ENCODE measurements at places on chromosomes 12 and 14.
A peak's percentile ranks its signal among the peaks of the same experiment; 100 is the strongest.

DNA sequence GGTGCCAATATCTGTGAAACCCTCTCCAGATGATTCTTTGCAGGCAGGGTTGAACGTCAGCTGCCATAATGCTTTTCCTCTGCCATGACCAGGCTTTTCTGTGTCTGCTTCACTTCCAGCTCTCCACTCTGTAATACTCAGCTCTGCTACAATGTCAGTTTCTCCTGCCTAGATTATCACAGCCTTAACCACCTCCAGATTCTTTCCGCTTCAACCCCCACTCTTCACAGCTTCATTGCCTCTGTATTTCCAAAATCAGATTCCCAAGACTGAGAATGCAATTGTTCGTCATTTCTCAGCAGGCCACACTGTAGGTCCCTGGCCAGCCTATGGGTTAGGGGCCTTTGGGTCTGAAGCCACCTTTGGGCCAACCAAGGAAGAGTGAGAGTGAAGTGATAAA lies 73.7 kb upstream of the SCN8A start:
- DNase-seq: no peak

GRCh38 chr14:35366056-35366451 lies 38.5 kb downstream of the NFKBIA start:
- peak; percentile 68 for DNase-seq

DNA sequence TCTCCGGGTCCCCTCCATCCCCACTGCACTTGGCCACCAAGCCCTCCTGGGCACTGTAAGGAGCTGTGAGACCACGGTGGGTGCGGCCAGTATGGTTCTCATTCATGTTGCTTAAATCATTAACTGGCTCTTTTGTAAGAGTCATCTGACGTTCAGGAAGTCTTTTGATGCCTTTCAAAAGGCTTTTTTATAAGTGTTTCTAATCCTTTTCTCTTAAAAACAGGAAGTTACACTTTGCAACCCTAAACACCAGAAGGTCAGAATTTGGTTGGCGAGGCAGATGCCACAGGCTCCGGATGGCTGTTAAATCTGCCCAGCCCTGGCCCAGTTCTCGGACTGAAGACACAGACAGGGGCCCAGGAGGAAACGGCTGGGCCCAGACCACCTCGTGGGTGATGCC lies 26.1 kb upstream of the DIO3 start:
- no peak for DNase-seq

DNA sequence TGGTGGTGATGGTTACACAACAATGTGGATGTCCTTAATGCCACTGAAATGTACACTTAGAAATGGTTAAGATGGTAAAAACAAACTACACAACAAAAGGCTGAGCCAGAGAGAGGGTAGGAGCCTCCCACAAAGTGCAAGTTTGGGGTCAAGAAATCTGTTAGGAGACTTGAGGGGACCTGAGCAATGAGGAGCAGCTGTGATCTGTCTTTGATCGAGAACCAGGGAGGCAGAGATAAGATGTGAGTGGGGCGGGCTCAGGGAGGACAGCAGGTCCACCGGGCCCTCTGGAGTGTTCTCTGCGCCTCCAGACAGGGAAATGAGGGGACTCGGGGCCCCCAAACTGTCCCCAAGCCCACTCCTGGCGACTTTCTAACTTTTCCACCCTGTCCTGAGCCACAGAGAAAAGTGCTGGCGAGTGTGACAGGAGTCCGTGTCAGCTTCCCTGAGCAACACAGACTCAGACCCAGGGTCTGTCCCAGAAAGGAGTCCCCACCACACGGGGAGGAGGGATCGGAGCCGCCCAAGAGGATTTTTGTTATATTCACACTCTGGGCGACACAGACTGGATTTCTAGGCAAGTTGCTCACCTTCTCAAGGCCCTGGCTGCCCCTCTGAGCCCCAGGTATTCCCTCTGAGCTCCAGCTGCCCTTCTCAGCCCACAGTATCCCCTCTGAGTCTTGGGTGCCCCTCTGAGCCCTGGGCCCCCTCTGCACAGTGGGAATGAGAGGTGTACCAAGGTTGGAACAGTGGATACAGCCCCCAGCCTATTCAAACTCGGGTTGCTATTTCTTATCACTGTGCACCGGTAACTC lies 11.5 kb upstream of the SCARB1 start:
- DNase-seq: no peak

GRCh38 chr12:18443768-18444437 lies 182.6 kb downstream of the PIK3C2G start:
- DNase-seq: no peak

DNA sequence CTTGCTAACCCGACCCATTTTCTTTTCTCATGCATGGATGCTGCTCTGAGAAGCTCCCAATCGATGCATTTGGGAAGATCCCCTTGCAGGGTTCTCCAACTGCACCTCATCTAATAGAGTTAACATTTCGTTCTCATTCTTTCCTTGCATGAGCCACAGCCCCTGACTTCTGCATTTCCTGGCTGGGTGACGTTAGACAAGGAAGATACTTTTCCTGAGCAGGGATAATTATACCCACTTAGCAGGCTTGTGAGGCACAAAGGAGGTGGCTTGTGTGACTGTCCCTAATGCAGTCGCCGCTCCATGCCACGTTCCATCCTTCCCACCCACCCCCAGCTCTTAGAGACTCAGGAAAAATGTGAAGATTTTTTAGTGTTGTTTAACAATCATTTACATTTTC lies 195.1 kb downstream of the CHST11 start:
- no peak for DNase-seq

DNA sequence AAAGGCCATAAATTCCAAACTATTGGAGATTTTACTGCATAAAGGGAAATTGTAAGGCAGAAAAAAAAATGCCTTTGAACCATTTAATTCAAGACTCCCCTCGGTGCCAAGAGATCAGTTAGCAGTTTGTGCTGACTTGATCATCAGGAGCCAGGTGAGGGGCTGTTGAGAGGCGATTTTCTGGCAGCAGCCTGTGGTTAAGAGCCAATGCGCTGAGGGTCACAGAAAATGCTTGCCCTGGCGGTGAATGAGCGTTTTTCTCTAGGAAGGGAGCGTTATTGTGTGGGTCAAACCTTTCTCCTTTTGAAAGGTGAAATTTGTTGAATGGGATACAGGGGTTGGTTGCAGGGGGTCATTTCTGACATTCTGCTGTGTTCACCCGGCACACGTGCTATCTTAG lies 4.7 kb downstream of the SRRM4 start:
- no peak for DNase-seq

All from mesenchymal stem cell (in vitro differentiated cells and primary cell).